Stimulated activated CD4-positive, alpha-beta T cell treated with anti-CD3 and anti-CD28 coated beads, Interleukin-1b, Interleukin-23, amount 100 ng/mL, for 24 hours (primary cell): ENCODE measurements at places on chromosomes 12 and 14.

GRCh38 chr12:70459786-70460185 is 93.7 kb downstream of the KCNMB4 start:
- DNase-seq = no peak

DNA sequence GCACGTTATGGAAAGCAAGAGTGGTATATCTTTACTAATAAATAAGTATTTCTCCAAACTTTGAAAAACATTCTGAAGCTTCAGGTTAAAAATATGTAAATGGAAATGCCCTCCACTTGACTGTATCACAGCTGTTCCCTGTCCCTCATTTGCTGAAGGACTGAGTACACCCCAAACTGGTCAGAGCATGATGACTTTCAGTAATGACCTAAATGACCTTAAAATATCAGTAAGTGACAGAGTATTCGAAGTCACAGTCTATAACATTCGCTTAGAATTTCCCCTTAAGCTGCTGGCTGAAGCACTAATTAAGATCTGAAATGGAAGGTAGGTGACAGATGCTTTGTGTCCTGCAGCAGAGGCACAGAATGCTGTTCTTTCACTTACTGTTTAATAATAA is 191.5 kb downstream of the RGS6 start:
- no peak for DNase-seq

DNA sequence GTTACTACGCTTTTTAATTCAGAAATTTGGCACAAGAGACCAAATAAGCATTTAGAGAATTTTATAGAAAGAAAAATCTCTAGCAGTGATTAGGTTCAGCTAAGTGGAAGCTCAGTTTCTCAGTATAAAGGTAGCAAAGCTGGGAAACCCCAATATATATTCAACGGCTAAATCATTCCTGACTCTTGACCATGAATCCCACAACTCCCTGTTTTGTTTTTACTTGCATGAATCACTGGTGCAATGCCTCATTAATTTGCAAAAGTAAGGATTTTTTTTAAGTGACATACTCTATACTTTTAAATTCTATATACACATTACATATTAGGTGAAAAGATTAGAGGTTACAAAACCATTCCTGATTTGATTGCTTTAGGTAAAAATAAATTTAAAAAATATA is 74.3 kb upstream of the PLEKHG7 start:
- DNase-seq = no peak

- DNase-seq = no peak
Measured at GRCh38 chr14:96064866-96065265, 25.7 kb downstream of the C14orf132 start.

DNA sequence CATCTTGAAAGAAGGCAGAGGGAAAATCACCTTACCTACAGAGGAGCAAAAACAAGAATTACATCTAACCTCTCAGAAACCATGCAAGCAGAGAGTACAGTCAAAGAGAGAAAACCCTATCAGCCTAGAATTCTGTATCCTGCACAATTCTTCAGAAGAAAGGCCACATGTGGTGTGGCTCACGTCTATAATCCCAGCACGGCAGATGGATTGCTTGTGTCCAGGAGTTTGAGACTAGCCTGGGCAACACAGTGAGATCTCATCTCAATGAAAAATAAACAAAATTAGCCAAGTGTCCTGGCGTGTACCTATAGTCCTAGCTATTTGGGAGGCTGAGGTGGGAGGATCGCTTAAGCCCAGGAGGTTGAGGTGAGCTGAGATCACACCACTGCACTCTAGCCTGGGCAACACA is 48.2 kb downstream of the ATF7 start:
- no peak for DNase-seq

- no peak for DNase-seq
Measured at GRCh38 chr14:36700651-36701050, 39.0 kb downstream of the PAX9 start.
